ENCODE measurements at places on chromosomes 6 and 20.

DNA sequence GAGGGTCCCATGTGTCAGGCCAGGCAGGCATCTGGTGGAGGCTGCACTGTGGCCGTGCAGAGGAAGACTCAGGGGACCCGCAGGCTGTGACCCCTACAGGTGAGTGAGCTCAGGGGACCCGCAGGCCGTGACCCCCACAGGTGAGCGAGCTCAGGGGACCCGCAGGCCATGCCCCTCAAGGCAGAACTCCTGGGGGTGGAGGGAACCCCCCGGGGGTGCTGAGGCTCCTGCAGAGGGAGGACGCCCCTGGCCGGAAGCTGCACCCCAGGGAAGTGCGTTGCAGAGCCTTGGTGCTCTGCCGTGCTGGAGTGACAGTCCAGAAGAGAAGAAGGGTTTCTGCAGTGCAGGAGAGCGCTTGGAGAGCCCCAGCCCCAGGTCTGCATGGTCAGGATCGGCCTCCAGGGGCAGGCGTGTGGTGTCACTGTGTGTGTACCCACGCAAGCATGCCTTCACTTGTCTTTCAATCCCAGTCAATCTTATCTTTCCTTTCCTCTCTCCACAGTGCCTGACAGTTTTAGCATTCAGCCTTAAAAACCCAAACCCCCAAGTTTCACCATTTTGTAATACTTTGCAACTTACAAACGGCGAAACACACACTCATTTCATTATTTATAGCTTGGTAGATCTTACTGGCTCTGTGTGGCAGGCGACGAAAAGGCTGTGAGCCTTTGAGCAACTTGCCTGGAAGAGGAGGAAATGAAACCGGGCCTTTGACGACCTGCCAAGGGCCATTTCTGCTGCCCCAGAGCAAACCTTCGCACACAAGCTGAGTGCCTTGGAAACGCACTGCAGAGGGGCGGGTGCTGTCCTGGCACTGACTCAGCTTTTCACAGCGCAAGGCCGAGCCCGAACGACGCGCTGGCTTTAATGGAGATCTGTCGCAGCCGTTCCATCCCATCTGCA lies 101.4 kb upstream of the AGPAT4 start:
- DNase-seq: no peak

DNA sequence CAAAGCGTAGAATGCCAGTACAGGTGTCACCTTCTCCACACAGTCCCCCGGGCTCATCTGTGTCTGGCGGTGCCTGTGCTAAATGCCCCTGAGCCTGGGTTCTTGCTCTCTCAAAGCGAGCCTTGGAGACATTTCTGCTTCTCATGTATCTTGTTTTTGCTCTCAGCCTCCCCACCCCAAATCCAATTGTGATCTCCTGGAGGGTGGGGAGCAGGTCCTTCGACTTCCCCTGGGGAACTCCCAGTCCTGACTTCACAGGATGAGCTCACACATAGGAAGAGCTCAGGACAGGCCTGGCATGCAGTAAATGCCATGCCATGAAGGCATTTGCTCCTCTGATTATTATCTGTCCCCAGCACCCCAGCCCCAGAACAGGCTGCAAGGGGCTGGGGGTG lies 58.1 kb downstream of the NOL4L start:
- DNase-seq: no peak

DNA sequence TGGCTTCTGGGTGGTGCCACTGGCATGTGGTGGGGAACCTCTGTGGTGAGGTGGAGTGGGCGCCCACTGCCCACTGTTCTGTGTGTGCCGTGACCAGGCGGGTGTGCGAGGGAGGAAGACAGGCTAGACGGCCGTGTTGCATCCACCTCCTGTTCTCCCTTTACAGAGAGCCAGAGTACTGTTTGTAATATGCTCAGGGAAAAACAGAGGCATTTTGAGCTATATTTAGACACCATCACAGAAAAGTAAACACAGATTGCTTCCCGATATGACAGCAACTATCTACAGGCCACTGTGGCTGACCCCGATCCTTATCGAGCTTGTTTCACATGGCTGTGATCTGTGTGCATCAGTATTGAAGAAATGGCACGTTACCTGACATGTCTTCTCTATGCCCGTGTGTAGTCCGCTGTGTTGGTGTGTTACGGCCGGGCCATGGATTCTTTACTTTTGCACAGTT lies 45.6 kb downstream of the ARID1B start:
- DNase-seq: no peak

DNA sequence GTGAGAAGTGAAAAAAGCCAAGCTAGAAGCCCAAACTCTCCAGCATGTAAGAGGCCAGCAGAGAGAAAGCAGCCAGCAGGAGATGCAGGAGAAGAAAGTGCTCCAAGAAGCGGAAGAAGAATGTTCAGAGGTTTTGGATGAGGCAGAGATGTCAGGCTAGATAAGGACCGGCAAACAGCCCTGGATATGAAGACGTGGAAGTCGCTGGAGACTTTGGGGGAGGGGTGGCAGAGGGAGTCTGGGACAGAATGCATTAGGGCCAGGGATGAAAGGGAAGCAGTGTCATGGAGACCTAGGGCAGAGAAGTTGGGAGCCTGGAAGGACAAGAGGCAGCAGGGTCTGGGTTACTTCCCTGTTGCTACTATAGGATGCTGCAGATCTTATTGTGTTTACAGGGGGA lies 5.3 kb upstream of the SCUBE3 start:
- DNase-seq: no peak

GRCh38 chr6:129875610-129876520 lies 14.8 kb upstream of the TMEM244 start:
- no peak for DNase-seq

- no peak for DNase-seq
Observed at GRCh38 chr6:169115632-169116031, 138.0 kb downstream of the THBS2 start.

GRCh38 chr20:8139899-8140298 lies 7.8 kb downstream of the PLCB1 start:
- no peak for DNase-seq

- peak; percentile 6 for DNase-seq
Observed at GRCh38 chr20:58014628-58015315, 213.7 kb downstream of the ANKRD60 start.

GRCh38 chr6:125346201-125346925 lies 44.6 kb upstream of the HDDC2 start:
- no peak for DNase-seq

DNA sequence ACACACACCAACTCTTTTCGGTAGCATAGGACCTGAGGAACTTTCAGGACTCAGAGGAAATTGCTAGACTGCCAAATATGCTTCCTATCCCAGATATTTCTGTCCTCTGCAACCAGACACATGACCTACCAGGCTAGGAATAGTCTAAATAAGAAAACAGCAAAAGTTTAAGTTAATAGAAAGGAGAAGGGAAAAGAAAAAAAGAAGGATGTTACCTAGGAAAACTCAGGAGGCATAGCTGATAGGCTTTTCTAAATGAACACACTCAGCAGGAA lies 74.6 kb downstream of the MAP3K5 start:
- no peak for DNase-seq

- no peak for DNase-seq
Observed at GRCh38 chr6:28537509-28538140, 11.9 kb downstream of the GPX5 start.

- no peak for DNase-seq
Observed at GRCh38 chr6:35668744-35669450, 19.8 kb downstream of the FKBP5 start.

All from stimulated activated CD4-positive, alpha-beta T cell treated with anti-CD3 and anti-CD28 coated beads, TNF-alpha, amount 100 ng/mL, for 4 hours (primary cell).